ENCODE measurements at places on chromosomes 1 and 21.

DNA sequence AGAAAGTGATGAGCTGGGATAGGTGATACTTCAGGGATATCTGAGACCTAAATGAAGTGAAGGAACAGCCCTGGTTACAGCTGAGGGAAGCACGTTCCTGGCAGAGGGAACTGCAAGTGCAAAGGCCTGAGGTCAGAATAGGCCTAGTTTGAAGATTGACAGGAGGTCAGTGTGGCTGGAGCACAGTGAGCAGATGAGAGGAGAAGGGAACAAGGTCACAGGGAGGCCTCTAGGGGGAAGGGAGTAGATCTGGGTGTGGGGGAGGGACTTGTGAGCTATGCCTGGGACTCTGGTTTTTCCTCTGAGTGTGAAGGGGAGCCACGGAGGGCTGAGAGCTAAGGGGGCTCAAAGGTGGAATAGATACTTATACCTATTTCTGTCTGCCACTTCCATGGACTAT lies 736.4 kb downstream of the MATN1 start:
- DNase-seq = no peak

- peak; percentile 38 for DNase-seq
These were observed 94.4 kb upstream of the KRTAP19-8 start for GRCh38 chr21:31132574-31133242.

DNA sequence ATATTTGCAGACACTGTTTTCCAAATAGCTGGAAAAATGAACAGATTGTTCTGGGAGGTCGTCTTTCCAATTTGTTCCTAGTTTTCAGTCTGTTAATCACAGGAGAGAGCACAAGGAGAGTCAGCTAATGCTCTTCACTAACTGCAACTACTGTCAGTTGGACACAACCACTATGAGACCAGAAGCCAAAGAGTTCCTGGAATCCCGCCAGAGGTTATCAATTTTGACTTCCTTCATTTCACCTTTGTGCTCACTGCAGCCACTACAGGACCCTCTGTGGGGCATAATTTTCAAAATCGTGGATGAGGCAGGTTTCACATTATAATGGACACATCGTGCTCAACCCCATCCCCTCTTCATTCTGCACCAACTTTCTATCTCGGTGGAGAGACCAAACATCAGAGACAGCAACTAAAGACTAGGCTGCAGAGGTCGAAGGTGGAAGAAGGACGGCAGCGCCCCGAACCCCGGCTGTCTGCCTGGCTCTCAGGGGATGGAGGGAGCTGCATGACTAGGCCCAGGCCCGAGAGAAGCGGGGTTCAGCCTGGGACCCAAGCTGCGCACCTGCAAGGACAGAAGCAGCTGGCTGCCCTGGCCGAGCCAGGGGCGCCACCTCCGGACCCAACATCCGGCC lies 602 bp downstream of the KIAA0319L start:
- DNase-seq = no peak

DNA sequence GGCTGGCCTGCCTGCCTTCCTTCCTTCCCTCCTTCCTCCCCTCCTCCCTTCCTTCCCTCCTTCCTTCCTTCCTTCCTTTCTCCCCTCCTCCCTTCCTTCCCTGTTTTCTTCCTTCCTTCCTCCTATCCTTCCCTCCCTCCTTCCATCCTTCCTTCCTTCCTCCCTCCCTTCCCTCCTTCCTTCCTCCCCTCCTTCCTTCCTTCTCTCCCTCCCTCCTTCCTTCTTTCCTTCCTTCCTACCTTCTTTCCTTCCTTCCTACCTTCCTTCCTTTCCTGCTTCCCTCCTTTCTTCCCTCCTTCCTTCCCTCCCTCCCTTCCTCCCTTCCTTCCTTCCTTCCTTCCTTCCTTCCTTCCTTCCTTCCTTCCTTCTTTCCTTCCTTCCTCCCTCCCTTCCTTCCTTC lies 70.1 kb upstream of the PTGFR start:
- DNase-seq = no peak

DNA sequence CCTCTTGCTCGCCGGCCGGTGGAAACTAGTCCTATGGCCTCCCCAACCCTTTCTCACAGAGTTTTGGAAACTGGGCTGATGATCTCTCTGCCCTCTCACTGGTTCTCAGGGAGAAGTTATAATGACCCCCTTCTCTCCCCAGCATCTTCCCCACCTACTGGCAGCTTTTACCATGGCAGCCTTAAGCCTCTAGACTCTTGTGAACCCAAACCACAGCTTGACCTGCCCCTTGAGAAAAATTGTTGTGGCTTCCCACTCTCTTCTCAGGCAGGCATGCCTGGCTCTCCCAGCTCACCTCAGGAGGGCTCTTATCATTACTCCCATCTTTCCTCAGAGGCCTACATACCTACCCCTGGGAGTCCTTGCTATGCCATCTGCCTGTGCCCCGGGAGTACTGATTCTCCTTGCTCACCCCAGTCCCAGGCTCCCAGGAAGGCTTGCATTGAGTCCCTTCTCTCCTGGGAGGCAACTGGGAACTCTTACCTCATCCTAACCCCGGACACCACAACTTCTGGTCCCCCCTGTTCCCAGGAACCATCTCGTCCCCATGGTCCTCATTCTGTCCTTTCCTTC lies 1.6 kb downstream of the NSUN4 start:
- DNase-seq = no peak

GRCh38 chr1:64515427-64515826 lies 45.5 kb downstream of the CACHD1 start:
- DNase-seq = no peak

DNA sequence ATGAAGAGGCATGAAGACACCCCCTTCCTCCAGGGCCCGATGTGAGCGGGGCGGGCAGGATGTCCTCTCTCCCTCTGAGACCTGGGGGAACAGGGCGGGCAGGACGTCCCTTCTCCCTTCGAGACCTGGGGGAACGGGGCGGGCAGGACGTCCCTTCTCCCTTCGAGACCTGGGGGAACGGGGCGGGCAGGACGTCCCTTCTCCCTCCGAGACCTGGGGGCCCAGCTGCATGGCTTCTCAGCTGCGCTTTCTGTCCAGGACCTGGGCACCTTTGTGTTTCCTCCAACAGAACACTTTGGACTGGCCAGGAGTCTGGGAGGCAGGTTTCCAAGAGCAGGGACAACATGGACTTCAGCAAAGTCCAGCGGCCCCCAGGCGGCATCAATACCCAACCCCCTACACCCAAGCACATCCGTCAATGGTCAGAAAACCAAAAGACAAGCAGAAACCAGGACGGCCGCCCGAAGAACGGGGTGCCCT lies 30.8 kb upstream of the ADARB1 start:
- DNase-seq = no peak

GRCh38 chr1:113036639-113037321 lies 36.2 kb upstream of the LRIG2 start:
- no peak for DNase-seq

DNA sequence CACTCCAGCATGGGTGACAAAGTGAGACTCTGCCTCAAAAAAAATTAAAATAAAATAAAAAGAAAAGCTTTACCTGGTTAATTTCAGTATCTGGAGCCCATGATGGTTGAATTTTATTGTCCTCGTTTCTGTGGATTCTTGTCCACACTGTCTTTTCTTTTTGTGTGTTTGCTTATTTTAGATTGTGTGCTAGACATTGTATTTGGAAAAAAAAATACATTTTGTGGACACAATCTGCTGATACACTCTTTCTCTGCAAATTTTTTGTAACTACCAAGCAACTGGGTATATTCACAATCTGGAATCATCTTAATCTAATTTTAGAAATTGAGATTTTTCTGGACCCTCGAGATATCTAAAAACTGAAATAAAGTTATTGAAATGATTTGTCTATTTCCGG lies 41.6 kb upstream of the PDE9A start:
- no peak for DNase-seq

DNA sequence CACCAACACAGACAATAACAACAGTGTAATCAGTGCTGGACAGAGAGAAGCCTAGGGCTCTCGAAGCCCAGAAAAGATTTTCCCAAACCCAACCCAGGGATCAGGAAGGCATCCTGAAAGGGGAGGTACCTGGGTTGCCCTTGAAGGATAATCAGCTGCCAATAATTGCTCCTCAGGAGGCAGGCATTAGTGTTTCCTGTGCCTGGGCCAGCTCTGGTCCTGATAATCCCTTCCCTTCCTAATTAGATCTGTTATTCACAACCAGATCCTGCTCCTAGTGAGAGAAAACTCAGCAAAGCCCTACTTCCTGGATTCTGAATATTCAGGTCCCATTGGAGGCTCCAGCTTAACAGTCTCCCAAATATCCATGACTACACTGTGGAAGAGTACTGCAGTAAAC lies 117.4 kb downstream of the DMRTA2 start:
- DNase-seq = no peak

- DNase-seq = no peak
These were observed 6.1 kb upstream of the MTF1 start for GRCh38 chr1:37865348-37866120.

GRCh38 chr21:40143822-40144525 lies 276.7 kb downstream of the PCP4 start:
- peak; percentile 6 for DNase-seq

DNA sequence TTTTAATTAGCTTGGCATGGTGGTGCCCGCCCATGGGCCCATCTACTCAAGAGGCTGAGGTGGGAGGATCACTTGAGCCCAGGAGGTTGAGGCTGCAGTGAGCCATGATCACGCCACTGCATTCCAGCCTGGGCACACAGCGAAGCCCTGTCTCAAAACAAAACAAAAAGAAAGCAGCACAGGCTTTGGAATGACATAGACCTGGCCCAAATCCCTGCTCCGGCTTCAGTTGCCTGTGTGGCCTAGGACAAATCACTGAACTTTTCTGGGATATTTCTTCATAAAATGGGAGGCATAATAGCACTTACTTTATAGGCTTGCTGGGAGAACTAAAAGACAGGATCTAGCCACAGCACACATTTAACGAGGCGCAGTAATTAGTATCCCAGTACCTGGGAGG lies 2.4 kb downstream of the PEAR1 start:
- DNase-seq = no peak

DNA sequence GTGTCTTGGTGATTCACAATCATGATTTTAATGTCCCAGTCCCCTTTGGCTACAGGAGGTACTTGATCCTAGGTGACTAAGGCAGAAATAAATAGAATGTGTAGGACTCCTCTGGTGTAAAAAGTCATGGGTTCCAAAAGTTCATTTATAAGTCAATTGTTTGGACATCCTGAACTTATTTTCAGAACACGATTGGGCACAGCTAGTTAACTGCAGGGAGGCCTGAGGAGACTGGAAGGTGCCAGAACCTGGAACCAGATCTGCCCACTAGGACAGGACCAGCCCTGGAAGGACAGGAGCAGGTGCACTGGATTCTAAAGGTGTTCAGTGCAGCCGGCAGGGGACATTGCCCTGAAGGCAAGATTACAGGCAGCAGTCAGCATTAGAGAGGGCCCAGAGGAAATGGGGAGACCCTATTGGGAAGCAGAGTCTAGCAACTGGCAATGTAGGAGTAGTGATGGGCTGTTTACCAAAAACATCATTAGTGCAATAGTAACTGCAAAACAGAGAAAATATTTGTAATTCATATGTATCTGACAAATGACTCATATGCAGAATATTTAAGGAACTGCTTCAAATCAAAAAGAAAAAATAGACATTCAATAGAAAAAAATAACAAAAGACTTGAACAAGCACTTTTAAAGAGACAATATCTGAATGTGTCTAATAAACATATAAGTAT lies 23.6 kb upstream of the HEATR1 start:
- no peak for DNase-seq

- DNase-seq = no peak
These were observed 2.7 kb upstream of the OLIG2 start for GRCh38 chr21:33022828-33023573.

GRCh38 chr1:109618661-109619575 lies 498 bp downstream of the GNAT2 start:
- no peak for DNase-seq

- no peak for DNase-seq
These were observed 290.1 kb downstream of the PLPP3 start for GRCh38 chr1:56289260-56289659.

DNA sequence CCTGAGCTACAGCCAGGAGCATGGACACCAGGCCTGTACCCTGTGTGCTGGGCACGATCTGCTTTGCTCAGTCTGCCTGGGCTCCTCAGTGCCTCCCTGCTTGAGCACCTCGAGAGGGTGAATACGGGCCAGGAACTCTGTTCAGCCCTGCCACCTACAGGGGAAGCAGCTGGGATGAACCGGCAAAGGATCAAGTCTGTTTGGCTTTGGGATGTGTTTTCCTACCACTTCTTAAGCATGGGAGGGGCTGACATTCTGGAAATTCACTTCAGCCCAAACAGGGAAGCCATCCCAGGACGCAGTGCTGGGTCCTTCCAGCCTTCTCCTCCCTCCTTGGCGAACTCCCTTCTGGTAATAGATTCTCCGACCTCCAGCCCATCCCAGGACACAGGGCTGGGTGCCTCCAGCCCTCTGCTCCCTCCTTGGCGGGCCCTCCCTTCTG lies 55.8 kb upstream of the SELENON start:
- DNase-seq = no peak

GRCh38 chr1:55589671-55590297 lies 374.6 kb upstream of the USP24 start:
- DNase-seq = no peak

- DNase-seq = no peak
These were observed 60.2 kb downstream of the SKI start for GRCh38 chr1:2288311-2288710.

GRCh38 chr1:231616667-231617066 lies 9.9 kb upstream of the DISC1 start:
- no peak for DNase-seq

GRCh38 chr1:145891143-145891542 lies 5.5 kb upstream of the ANKRD35 start:
- DNase-seq = no peak

DNA sequence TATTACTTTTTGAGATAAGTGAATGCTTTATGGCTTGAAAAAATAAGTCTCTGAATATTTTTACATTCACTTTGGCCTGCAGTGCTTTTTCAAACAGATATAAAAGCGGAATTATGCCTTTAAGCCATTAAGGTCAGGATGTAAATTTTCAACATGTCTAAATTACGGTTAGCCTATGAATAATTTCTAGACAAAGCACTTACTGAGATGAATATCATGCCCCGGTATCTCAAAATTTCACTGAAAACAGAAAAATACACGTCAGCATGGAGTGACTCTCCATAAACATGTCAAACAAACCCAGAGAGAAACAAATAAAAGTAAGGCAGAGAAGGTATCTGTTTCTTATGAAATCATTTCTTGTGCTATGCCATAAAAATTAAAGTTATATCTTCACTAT lies 853.9 kb downstream of the KCNT2 start:
- no peak for DNase-seq

DNA sequence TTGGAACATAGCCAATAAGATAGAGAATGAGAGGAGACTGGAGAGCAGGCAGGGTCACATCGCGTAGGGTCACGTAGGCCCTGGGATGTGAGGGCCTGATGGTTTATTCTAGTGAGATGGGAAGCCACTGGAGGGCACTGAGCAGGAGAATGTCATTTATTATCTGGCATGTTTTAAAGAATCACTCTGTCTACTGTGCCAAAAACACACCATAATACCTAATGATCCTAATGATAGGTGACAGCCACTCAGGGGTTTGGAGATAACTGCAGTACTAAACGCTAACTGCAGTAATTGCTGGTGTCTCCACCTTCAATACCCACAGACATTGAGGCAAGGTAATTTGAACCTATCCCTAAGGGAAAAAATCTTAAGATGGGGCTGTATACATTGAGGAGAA lies 185.4 kb downstream of the TTLL7 start:
- DNase-seq = no peak

- no peak for DNase-seq
These were observed 15.5 kb upstream of the FAM131C start for GRCh38 chr1:16088996-16089395.
